ENCODE measurements at places on chromosomes 2 and 18. TPM values are rescaled to one million over a fixed set of nuclear protein-coding genes. Genes with fewer than 3 reads are reported as not detected.

Gene PROM2
- 1.4 TPM for polyA plus RNA-seq

Gene FAM237A
- polyA plus RNA-seq: not detected

DNA sequence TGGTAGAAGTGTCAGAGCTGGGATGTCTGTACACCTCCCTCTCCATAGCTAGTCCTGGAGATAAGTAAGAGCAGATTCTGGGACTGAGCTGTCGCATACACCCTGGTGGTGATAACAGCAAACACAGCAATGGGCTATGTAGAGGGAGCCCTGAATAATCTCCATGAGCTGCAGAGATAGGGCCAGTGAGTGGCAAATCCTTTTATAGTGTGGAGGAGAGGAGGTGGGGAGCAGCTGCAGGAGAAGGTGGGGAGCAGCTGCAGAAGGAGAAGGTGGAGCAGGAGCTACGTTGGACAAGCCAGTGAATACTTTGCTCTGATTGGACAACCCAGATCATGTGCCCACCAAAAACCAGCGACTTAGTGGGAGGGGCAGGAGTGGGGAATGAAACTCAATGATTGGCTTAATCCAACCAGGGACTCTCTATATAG, 85.5 kb downstream of the TMEM247 start:
- no peak for DNase-seq

GRCh38 chr18:43222501-43222900, 54.8 kb downstream of the SYT4 start:
- DNase-seq: no peak

DNA sequence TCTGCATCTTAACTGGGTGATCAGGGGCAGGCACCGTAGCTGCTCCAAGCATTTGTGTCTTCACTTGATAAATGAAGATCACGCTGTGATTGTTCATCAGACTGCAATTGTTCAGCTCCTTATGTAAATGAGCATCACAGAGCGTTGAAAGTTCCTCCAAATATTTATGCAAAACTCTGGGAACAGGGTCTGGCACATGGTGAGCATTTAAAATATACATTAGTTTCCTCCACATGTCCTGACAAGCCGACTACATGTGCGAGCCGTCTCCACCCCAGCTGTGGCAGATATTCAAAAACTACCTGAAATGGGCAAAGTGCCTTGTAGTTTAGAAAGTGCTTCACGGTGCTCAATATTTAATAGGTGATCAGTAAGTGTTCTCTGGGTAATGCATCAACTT, 175.1 kb upstream of the ID2 start:
- no peak for DNase-seq

Gene ZNF521
- 6.4 TPM for polyA plus RNA-seq

- no peak for DNase-seq
Measured at GRCh38 chr2:227191367-227191766, 26.9 kb downstream of the COL4A3 start.

GRCh38 chr2:188475945-188476344, 184.3 kb downstream of the GULP1 start:
- DNase-seq: no peak

Gene MRO
- polyA plus RNA-seq: 1.6 TPM

DNA sequence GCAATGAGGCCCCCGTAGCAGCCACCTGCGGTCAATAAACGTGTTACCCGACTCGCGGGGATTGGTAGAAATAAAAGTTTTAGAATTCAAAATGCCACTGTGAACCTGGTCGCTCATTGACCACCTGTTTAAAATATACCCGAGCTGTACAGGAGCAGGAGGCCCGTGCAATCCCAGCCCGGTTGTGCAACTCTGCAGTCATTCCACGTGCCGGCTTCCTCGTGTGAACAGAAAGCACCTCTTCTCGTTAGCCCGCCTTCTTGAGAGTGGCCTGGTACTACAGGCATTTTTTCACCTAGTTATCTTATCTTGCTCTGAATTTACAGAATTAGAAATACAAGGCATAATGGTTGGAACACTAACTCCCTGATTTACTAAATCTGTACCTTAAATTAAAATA, 660.7 kb downstream of the GALR1 start:
- DNase-seq: no peak

DNA sequence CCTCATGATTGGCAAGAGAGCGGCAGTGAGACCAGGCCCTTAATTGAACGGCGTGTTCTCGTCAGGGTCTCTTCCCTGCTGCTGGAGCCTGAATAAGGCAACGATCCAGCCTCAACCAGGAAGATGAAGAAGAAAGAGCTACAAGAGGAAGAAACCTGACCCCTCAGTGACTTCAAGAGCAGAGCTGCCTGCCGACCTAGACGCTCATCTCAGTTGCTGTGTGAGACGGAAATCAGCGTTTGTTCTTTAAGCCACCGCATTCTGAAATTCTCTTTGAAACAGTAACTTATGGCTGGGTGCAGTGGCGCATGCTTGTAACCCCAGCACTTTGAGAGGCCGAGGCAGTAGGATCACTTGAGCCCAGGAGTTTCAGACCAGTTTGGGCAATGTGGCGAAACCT, 29.6 kb upstream of the KCNG3 start:
- DNase-seq: no peak

GRCh38 chr2:18883616-18884456, 294.5 kb upstream of the NT5C1B start:
- no peak for DNase-seq

DNA sequence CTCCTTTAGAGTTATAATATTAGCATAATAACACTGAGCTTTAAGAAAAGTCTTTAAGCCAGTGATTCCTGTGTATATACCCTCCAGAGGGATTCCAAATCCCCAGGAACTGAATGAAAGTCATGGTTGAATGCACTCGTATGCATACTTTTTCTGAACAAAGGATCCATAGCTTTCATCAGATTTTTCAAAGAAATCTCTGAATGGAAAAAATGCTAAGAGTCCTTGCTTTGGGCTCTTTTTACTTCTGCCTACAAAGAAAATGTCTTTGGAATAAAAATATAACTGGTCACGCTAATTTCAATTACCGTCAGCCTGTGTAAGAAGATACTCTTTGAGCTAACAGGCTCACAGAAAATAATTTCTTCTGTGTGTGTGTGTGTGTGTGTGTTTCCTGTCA, 939.5 kb downstream of the ERBB4 start:
- no peak for DNase-seq

GRCh38 chr2:53576166-53576565, 191.4 kb upstream of the CHAC2 start:
- DNase-seq: no peak

DNA sequence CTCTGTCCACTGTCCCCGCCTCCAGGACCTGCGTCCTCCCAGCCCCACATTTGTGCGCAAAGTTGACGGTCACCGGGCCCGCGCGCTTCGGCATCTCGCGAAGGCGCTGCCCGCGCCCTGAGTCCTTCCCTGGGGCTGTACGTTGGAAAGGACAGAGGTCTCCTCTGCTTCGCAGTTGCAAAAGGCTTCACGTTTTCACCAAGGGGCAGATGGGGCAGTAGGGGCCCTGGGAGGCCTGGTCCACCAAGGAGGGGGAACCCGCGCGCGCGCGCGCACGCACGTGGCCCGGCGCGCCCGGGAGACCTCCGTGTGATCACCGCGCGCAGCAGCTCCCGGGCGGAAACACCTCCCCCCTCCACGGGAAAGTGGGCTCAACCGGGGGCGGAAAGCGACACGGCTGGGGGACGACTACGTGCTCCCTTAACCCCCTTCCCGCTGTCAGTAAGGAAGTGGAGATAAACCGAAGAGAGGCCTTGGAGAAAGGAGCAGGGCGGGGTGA, 21.9 kb downstream of the TEX44 start:
- DNase-seq: peak; percentile 67

DNA sequence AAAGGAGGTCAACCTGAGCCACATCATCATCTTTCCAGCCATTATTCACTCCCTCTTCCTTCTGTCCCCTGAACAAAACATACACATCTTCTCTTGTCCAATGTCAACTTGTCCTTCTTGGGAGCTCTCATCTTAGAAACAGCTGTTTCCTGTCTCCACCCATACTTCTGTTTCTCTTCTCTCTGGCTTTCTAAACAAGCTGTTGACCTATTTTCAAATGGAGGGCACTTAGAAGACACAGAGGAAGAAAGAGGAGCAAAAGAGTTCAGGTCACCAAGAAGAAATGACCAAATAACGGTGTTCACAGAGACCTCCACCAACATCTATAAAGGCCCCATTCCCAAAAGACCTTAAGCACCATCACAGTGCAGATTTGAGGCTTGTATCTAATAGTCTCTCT, 355.9 kb upstream of the HNRNPA3 start:
- DNase-seq: no peak

DNA sequence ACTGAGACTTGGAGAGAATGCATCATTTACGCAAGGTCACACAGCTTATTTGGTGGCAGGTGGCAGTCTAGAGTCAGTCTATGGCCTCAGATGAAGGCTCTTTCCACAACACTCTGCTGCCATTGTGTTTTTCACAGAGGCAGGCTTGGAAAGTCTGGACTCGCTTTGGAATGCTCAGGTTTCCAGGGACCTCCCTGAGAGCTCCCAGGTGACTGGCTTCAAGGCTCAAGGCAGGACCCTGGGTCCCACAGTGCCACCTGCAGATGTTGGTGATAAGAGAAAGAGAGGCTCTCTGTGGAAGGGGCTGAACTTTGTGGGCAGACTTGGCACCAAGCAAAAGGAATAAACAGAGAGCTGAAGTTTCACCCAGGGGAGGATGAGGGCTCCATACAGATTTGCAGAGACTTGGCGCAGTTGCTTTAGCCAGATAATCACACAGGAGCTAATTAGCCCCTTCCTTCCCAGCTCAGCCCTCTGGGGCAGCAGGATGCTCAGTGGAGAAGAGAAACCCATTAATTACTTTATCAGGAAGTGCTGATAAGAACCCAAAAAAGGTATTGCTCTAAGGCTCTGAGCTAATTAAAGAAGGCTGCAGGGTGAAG, 103.5 kb downstream of the LBH start:
- DNase-seq: no peak

DNA sequence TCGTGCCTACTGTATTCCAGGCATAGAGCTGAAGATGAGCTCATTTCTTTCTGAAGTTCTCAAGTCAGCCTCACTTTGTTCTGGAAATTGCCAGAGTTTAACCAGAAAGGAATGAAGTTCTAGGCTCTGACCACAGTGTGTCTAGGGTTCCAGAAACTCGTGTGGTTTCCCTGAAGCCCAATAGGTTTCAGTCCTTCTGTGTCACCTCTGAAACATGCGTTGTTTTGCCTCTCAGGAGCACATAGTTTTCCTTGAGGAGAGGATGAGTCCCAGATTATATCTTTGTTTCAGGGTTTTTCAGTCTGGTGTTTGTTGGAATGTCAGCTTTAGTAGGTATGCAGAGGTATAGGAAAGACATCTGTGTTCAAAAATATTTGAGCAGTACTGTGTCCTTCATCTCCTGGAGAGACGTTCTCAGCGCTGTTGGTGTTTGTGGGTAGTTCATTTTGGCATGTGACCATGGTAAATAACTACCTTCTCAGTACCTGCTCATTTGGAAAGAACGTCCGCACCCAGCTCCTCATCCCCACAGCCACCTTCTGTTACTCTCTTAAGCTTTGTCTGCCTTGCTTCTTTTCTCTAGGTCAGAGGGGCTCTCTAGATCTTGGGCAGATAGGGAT, 56.6 kb downstream of the RALBP1 start:
- no peak for DNase-seq

DNA sequence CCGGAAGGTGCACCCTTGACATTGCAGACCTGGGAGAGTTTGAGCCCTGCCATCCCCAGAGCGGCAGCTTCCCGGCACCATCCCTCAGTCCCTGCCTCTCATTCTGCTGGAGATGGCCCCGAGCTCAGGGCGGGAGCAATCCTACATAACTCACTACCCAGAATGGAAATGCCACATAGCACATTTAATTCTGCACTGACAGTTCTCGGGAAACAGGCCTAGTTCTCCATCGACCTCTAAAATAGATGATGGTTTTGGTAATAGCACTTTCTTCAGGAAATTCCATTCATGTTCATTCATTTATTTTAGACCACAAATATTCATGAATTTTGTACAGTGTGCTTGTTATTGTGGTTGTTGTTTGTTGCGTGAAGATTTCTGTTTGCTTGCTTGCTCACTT, 92.9 kb upstream of the SLC14A2 start:
- no peak for DNase-seq

Gene KLHL30
- polyA plus RNA-seq: 10.7 TPM

DNA sequence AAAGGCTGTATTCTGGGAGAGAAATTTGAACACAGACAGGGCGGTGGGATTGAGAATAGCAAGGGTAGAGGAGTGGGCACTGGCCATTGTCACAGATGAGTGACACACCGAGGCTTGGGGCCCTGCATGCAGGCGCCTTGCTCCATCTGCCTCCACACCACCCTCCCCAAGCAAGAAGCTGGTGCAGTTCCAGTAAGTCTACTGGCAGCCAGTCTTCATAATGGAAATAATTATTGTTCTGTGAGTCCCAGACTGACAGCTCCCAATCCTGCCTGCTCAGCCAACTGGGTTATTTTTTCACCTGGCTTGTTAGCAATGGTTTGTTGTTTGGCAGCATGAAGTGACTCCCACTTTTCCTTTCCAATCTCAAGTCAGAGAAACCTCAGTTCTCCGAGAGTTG, 13.0 kb downstream of the TTC32 start:
- DNase-seq: no peak

DNA sequence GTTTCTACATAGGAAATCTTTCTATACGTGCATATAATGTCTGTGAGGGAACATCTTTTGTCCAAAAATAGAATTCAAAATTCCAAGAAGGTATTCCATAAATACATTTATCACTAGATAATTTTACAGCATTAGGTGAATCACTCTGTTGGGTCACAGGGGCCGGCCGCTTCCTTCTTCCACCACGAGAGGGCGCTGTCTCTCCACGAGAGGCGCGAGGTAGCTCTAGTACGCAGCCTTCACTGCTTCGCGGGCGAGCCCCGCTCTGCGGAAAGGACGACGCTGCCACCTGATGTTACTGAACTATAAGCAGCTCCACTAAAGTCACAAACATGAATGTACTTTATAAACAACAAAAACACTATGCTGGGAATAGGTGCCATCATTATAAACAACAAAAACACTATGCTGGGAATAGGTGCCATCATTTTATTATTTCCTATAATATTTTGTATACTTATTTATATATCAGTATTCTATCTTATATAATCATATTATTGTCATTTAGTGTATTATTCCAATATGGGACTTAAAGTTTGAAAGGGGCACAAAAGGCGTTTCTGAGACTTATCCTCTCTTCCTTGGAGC, 69.4 kb upstream of the REV1 start:
- DNase-seq: peak; percentile 89

Gene GRB14
- 3.2 TPM for polyA plus RNA-seq

Gene CCBE1
- 0.15 TPM for polyA plus RNA-seq

- no peak for DNase-seq
Measured at GRCh38 chr2:234125451-234126145, 75.1 kb downstream of the SPP2 start.

- no peak for DNase-seq
Measured at GRCh38 chr2:19540739-19541525, 182.5 kb upstream of the OSR1 start.

DNA sequence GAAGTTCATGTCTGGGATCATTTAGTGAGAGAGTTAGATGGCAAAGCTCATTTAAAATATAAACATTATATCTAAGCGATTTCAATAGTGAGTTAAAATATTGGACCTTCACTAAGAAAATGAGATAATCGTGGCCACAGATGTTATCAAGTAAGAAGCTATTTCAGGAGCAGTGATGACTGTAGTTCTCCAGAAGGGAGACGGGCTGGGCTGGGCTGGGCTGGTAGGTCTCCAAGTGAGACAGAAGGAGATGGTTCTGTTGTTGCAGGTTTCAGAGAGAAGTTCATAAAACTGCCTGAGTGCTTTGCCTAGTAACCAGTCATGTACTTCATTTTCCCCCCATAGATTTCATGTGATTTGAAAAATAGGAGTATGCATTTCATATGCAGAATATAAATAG, 130.1 kb upstream of the DAPL1 start:
- DNase-seq: no peak
